Vagina (tissue), 2 donors: ENCODE measurements at places on chromosomes 12 and 14.

DNA sequence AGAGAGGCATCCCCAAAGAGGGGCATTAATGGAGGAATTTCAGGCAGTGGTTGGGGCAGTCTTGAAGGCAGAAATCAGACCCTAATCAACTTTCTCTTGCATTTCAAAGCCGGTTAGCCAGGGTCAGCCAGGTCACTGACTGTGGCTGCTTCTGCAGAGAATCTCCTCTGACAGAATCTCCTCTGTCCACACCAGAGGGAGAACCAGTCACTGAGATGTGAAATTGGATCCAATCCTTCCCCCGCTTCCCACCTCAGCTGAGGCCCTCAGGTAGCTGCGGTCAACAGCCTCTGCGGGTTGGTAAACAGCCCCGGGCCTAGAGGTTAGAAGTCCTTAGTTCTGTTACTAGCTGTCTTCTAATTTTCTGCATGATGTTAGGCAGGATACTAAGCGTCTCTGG is 39.8 kb upstream of the NUAK1 start:
- DNase-seq, result no peak

- no peak for DNase-seq
Measured at GRCh38 chr12:10341892-10342509, 34.3 kb downstream of the KLRD1 start.

DNA sequence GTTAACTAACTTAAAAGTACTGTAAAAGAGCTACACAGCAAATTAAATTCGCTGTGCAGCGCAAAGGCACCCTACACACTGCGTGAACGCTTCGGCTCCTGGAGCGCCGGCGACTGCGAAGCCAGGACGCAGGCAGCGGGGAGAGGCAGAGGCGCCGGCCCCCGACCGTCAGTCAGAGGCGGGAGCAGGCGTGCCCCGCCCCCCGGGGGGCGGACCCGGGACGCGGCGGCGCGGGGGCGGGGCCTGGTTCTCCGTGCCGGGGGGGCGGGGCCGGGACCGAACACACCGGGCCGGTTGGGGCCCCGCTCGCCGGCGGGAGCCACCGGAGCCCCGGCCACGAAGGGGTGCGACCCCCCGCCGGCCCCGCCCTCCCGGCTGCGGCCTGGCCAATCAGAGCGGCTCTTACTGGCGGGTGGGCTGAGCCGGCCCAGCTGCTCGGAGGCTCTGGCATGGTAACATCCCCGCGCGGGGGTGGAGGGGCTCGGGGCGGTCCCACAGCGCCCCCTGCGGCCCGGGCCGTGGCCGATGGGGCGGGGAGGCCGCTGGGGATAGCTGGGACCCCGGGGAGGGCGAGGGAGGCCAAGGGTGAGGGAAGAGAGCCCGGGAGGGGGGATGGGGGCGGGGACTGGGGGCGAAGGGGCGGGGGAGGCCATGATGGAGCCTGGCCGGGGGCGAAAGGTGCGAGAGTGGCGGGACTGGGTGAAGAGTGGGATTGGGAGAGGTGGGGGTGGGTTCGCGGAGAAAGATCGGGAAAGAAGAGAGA is at the start of gene PRPF40B:
TSS of gene PRPF40B (plus strand) at position 420 of the 763 bp plus-strand sequence. CDS start at position 450, 30 bp downstream.
- DNase-seq, result peak; percentile 85

- no peak for DNase-seq
Measured at GRCh38 chr14:24172261-24172860, 481 bp downstream of the REC8 start.

GRCh38 chr12:6950811-6951540 is at the start of gene PTPN6:
PTPN6 (plus strand) TSS chr12:6951356; CDS start chr12:6951513, 157 bp downstream.
- DNase-seq, result no peak

DNA sequence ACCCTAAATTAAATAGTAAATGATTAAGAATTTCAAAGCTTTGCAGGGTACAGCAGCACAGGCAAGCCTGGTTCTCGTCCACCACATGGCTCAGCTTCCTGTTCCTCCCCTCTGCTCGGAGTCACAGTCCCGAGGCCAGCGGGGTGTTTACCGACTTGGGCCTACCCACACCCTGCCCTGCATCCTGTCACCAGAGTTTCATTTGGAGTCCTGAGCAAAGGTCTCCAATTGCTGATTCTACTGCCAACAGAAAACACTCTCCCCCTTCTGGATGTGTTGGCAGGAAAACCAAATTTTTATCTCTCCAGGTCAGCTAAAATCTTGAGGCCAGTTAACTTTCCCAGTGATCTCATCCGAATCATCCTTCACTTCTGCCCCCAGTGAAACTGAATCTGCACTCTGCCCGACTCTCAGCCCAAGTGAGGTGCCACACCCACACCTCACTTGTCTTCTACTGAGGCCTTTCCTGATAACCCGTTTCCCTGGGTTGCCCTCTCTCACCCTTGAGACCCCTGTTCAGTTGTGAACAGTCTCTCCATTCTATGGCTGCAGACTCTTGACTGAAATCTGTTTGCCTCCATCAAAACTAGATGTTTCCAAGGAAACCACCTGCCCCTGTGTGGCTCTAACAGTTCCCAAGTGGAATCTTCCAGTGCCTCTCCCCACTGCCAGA is 71.2 kb downstream of the VCPKMT start:
- DNase-seq, result no peak

DNA sequence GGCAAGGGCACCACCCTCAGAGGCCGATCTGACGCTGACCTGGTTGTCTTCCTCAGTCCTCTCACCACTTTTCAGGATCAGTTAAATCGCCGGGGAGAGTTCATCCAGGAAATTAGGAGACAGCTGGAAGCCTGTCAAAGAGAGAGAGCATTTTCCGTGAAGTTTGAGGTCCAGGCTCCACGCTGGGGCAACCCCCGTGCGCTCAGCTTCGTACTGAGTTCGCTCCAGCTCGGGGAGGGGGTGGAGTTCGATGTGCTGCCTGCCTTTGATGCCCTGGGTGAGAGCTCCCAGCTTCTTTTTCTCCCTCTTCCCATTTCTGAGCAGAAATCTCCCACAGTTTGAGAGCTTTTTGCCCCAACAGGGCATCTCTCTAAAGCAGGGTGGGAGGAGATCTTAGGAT is 1.8 kb downstream of the OAS1 start:
- DNase-seq, result peak; percentile 47

GRCh38 chr14:96727491-96727890 is 69.7 kb upstream of the VRK1 start:
- no peak for DNase-seq

GRCh38 chr12:9646794-9647781 is 22.4 kb upstream of the CLEC2D start:
- DNase-seq, result no peak

- no peak for DNase-seq
Measured at GRCh38 chr12:51855586-51856428, 7.3 kb upstream of the FIGNL2 start.

GRCh38 chr12:6264402-6265037 is 46.0 kb upstream of the PLEKHG6 start:
- no peak for DNase-seq

GRCh38 chr12:121334513-121335343 is 17.5 kb downstream of the ANAPC5 start:
- no peak for DNase-seq

GRCh38 chr14:95033682-95034632 is 123.4 kb downstream of the DICER1 start:
- DNase-seq, result peak; percentile 64

GRCh38 chr14:68669111-68669511 is 123.8 kb downstream of the ZFP36L1 start:
- DNase-seq, result no peak

- no peak for DNase-seq
Measured at GRCh38 chr12:92436856-92437255, 265.9 kb upstream of the PLEKHG7 start.

DNA sequence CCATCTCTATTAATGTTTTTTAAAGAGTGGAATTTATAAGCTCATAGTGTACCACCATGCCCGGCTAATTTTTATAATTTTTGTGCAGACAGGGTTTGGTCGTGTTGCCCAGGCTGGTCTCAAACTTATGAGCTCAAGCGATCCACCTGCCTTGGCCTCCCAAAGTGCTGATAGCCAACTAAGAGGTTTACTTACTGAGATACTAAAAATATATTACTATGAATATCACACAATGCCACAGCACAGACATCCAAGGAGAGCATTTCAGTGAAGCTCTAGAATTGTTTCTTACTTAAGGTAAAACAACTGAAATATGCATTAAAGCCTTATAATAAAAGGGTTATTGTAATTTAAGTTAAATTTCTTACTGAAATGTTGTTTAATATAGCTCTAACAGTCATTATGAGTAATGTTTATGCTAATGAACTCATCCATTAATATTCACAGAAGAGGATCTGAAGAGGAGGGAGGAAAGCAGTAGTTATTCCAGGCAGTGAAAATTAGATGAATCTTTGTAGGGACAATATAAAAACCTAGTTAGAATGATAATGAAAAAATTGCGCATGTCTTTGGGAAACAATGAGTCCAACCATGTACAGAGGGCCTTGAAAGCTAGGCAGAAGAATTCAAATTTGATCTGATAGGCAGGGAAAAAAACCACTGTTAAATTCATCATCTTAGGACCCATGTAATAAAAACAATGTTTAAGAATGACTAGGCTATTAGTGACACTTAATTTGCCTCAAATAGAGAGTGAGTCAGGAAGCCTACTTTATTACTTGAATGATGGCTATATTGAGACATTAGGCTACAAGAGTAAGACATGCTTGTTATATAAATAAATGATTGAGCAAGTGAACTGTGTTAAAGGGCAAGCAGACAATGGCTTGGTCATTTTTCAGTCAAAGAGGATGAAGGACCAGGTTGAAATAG is 99.2 kb downstream of the SLC41A2 start:
- DNase-seq, result no peak
